ENCODE measurements at places on chromosomes 13 and 19.

GRCh38 chr19:18790566-18791314 is at the start of gene COMP:
TSS of gene COMP (minus strand) at chr19:18791305. CDS start at chr19:18791269, 36 bp downstream.
- peak; percentile 52 for DNase-seq

DNA sequence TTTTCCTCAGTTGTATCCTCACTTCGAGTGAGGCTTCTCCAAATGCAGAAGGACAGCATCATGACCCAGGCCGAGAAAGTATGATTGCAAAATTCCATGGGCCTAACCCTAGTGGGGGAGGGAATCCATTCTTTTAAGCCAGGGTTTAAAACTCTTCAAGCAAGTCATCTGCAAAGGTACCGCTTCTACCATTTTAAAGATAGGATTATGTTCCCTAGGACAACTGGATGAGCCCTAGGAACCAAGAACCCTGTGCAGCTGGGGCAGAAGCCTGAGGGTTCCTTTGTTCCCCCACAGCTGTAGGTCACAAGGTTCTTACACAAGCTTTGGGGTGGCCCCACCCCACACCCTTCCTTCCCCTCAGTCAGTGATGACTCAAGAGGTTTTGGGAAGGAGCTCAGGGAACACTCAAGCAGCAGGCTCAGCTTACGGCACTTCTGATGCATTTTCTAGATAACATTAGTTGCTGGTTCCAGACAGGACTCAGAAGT is 13.5 kb downstream of the ARL11 start:
- no peak for DNase-seq

- DNase-seq, result no peak
Observed at GRCh38 chr19:30930941-30931706, 418.1 kb downstream of the TSHZ3 start.

DNA sequence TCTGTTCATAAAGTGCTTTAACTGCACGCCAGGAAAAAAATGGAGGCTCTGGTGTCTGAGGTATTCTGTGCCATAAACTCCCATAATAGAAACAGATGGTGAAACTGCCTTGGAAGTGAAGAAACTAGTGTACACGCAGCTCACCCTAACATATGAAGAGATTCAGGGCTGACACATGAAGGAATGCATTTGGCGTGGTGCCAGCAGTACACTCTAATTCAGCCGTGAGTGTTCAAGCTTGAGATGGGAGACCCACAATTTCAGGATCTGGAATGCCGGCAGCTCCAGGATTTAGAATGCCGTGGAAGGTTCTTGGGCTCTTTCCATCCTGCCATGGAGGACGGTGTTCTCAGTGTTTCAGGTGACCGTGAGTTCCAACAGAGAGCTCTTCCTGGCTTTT is 478.4 kb downstream of the TSHZ3 start:
- DNase-seq, result no peak

DNA sequence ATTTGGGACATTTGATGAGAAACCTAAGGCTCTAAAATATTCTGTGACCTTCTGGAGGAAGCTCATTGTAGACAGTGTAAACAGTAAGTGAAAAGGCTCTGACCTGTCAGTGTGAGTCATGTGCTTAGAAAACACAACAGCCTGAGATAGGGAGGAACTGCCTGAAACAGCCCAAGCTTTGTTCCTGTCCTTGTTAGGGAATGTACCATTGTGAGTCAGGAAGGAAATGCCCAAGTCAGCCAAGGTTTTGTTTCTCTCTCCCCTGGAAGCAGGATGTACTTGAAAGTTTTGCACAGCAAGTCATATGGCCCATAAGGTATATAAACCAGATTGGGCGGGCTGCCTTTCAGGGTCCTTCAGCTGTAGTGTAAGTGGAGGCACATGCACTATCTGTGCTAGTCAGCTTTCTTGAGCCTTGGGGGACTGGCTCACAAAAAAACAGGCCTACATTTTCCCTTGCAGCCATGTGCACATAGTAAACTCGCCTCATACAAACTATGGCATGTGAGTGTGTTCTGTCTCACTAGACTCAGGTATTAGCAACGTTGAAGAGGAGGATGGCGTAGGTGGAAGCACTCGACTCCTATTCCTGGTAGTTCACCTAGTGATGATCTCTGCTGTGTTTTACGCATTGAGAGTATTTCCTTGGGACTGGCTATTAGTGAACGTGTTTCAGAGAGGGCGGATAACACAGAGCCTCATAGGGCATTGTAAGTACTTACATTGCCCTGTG is 141.2 kb upstream of the KLHL1 start:
- DNase-seq, result no peak

DNA sequence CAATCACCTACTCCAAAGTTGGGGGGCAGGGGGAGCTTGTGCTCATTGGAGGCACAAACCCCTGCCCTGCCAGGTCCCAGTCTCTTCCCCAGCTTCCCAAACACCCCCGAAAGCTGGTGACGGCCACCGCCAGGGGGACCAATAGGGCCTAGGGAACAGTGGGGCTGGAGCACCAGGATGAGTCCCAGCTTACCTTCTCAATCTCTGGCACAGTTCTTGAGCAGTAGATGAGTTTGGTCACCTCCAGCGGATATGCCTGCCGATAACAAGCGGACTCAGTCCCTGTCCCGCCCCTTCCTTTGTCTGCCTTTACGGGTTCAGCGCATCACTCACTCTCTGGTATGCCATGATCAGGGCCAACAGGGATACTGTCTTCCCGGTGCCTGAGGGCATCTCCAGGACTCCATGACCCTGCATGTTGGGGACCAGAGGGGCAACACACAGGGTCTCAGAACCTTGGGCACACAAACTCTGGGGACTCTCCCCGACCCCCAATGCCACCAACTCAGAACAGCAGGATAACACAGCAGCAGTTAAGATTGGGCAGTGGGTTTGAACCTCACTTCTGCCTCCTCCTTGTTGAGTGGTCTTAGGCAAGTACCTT is 1.5 kb downstream of the ERCC2 start:
- no peak for DNase-seq

- DNase-seq, result no peak
Observed at GRCh38 chr13:55394470-55394869, 1746.2 kb upstream of the PRR20A start.

GRCh38 chr19:5718579-5719273 is 1.2 kb downstream of the LONP1 start:
- DNase-seq, result no peak
